ENCODE measurements at places on chromosomes 2 and 18.
A peak's percentile ranks its signal among the peaks of the same experiment; 100 is the strongest.

DNA sequence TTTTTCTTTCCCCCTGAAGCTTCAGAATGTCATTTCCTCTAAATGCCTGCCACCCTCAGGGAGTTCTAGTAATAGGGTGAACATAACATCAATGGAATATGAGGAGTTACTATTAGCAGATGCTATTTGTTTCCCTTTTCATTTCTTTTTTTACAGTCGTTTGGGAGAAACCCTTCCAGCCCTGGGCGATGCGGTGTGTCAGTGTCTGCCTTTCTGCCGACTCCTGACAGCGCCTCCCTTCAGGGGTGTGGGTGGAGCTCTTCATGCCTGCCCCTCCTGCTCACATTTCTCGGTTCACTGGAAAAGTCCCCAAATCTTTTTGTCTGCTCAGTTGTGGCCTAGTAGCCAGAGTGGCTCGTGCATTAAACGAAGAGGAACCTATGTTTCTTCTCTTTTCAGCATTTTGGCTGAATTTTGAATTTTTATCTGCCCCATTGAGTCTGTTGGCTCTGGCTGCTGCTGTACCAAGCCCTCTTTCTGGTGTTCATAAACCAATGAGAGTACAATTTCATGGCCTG lies 72.3 kb downstream of the FMNL2 start:
- DNase-seq, result peak; percentile 30

GRCh38 chr2:16185801-16186272 lies 245.5 kb downstream of the MYCN start:
- no peak for DNase-seq

DNA sequence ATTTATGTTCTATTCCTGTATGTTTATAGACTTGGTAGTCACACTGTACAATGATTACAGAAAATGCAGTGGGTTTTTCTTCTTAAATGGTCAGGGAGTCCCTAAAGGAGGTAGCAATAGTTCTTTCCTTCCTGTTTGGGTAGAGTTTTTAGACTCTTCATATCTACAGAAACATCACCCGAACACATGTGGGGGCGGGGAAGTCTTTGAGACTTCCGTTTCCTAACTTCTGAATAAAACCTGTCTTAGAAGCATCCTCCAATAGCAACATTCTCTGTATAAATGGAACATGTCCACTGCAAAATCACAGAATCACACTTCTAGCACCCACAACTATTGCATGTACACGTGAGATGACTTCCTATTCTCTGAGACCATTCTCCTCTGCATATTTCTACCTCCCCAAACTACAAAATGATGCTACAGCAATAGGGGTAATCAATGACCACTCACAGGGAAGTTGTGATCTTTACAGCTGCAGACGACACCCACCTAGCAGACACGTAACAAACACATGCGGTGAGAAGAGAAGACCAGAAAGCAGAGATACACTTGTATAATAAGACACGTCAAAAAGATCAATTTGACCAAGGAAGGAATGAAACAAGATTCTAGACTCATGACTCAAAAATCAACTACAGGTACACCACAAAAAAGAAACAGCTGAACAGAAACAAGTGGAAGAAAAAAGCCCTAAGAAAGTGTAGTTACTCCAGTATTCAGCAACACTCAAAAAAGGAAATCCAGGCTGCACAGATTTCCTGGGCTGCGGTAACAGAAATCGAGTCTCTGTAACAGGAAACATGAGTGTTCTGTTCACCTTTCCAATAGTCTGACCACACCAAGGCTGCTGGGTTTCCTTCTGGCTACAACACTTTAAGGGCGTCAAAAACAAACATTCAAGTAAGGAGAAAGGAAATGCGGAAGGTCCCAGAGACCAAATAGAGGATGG lies 120.4 kb downstream of the ZNF516 start:
- no peak for DNase-seq

DNA sequence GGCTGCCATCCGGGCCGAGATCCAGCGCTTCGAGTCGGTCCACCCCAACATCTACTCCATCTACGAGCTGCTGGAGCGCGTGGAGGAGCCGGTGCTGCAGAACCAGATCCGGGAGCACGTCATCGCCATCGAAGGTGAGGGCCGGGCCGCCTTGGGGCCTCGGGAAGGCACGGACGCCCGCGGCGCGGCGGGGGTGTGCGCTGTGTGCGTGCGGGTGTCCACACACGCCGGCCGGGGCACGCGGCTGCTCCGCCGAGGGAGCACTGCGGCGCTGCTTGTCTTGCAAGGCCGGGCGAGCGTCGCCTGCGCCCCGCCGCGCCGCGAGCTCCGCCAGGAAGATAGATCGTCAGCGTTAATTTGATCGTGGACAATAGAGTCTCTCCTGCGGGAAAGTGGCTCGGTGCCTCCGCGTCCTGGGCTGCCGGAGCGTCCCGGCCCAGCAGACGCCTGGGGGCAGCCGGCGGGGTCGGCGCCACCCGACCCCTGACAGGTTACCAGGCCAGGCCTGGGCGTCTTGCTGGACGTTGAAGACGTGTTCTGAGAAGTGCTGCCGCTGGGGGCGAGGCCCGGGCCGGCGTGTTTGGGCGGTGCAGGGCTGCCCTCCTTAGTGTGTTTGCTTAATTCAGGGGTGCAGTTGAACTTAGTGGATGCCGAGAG lies 1.0 kb downstream of the AGAP1 start:
- DNase-seq, result peak; percentile 53

GRCh38 chr2:190488516-190489233 lies 45.8 kb downstream of the NEMP2 start:
- DNase-seq, result no peak

- DNase-seq, result no peak
Observed at GRCh38 chr2:52558265-52558664, 1209.3 kb upstream of the CHAC2 start.

DNA sequence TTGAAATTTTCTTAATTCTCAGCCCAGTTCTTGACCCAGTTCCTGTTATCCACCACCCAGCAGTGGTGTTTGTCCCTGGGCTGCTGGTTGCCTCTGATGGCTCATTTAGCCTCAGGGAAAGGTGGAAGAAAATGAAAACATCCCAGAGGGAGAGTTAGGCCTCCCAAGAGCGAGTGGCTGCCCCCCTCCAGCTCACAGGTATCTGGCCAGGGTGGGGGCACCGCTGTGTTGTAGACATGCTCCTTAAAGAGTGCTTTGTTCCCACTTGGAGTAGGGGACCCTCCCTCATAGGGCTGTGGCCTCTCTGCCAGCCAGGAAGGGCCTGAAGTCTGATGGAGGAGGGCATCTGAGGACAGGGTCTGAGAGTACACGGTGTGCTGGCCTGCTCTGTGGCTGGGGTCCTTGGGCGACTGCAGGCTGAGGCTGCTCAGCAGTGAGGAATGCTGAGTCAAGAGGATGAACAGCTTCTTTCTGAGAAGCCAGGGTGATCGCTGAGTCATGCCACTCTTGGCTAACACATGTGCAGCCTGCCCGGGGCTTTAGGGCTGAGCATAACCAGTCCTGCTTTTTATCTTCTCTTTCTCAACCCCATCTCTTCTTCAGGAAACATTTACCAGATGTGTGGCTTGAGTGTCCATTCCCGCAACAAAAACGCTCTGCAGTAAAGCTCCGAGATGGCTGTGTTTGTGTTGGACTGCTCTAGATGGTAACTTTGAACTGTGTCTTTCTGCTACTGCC lies 72.3 kb downstream of the IL1R2 start:
- peak; percentile 69 for DNase-seq

GRCh38 chr2:37459095-37459981 lies 114.9 kb downstream of the QPCT start:
- no peak for DNase-seq

DNA sequence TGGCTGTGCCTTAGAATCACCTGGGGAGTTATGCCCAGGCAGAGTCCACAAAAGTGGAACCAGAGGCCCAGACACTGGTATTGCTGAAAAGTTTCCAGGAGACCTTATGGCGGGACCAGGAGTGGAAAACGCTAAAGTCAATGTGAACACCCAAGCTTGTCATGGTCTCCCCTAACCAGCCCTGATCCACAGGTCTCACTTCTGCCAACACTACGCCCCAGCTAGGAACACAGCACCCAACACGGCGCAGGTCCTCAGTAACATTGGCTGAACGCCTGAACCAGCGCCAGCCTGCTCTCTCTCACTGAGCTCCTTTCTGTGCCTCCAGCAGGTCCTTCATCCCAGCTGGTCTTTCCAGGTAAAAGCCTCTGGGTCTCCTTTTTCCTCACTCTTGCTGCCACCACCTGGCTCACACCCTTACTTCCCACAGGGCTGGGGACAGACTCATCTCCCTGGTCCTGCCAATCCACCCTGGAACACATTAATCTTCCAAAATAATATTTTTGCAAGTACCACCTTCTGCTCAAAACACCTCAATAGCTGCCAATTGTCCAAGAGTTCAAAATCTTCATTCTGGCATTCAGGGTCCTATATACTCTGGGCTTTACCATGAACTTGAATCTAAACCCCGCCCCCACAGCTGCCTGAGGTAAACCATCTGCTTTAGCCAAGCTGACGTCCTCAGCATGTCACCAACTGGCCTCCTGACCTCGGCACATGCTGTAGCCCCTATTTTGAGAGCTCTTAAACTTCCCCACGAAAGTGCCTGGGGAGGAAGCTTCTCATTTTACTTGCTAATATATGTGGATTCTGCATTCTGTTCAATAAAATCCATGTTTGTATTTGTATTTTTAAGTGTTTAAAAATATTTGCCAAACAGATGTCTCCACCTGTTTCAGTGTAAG lies 34.6 kb downstream of the ADCY3 start:
- no peak for DNase-seq

DNA sequence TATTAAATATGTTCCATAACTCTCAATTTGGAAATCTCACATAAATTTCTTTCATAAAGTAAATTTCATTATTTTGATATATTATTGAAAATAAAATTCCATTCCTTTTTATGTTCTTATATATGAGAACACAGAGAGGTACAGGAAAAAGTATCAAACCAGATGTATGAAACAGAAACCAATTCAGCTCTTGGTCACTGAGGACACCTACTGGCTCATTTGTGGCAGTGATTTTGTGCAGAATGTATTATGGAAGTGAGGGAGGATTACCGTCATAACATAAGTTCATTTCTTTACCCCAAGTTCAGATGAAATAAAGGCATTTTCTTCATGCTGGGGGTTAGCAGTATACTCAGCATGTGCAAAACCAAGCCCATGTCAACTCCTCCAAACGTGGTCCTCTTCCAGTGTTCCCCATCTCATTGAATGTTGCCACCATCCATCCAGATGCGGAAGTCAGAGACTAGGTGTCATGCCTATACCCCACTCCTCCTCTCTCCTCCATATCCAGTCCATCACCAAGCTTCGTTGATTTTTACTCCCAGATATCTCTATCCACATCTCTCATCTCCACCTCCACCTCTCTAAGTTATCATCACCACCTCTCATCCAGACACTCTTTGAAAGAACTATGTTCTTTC lies 41.7 kb upstream of the MALL start:
- DNase-seq, result no peak

DNA sequence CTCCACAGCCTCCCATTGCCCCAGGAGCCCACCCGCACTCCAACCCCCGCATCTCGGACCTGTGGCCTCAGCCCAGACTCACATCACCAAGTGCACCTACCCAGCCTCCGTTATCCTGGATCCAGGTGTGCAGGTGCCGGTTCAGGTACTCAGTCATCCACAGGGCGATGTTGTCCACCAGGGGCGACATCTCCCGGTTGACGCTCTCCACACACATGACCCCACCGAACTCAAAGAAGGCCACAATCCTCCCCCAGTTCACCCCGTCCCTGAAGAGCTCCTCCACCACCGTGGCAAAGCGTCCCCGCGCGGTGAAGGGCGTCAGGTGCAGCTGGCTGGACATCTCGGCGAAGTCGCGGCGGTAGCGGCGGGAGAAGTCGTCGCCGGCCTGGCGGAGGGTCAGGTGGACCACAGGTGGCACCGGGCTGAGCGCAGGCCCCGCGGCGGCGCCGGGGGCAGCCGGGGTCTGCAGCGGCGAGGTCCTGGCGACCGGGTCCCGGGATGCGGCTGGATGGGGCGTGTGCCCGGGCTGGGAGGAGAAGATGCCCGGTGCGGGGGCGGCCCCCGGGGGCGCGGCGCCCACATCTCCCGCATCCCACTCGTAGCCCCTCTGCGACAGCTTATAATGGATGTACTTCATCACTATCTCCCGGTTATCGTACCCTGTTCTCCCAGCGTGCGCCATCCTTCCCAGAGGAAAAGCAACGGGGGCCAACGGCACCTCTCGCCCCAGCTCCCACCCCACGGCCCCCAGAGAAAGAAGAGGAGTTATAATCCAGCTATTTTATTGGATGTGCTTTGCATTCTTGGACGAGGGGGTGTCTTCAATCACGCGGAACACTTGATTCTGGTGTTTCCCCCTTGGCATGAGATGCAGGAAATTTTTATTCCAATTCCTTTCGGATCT lies 1.3 kb downstream of the BCL2 start:
- DNase-seq, result peak; percentile 36

GRCh38 chr2:222523783-222524544 lies 99.6 kb downstream of the SGPP2 start:
- no peak for DNase-seq

- no peak for DNase-seq
Observed at GRCh38 chr2:164737612-164738081, 104.0 kb downstream of the COBLL1 start.

DNA sequence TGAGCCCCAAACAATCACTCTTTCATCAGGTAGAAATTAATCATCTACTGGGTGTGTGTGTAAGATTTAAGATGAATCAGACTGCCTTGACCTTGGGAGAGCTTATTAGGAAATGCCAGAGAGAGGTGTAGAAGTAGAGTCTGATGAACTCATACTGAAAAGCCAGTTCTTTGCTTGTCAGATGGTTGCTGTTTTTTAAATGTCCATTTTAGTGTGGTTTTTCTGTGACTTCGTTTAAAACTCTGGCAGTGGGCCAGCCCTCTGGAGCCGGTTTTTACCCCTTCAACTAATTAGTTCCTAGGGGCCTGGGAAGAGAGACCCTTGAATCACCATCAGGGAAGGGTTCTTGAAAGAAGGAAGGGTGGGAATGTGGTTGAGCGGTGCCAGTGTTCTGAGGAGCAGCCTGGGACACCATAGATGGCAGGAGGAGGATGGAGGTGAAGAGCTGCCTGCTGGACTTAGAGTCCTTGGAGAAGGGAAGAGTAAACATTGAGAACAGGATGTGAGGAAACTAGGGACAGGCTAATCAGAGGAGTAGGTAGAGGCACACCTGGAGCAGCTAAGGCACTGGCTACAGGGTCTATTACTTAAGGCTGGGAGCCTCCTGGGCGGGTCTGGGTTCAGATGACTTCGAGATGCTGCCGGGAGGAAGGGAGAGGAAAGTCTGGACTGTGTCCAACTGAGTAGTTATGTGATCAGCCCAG lies 66.1 kb downstream of the LRRFIP1 start:
- no peak for DNase-seq

- no peak for DNase-seq
Observed at GRCh38 chr2:234003972-234004617, 46.4 kb upstream of the SPP2 start.

- DNase-seq, result no peak
Observed at GRCh38 chr2:189485146-189485545, 43.9 kb downstream of the WDR75 start.

DNA sequence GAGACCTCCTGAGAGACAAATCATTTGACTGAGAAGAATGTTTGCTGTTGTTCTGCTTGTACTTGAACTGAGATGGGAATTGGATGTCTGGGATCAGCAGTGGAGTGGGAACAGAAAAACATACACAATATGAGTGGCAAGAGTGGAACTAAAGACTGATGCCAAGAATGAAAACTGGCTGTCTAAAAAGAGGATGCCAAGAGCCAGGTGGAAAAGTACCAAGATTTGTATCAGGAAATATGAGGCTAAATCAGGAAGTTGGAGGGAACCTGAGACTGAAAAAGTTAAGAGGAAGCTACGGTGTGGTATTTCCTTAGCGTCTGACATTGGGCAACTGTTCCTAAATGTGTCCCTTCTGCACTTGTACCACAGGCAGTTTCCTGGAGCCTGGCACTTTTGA lies 440.9 kb upstream of the CELF4 start:
- DNase-seq, result no peak

- no peak for DNase-seq
Observed at GRCh38 chr2:218245214-218245613, 15.6 kb upstream of the GPBAR1 start.

GRCh38 chr2:144210076-144210475 lies 309.8 kb downstream of the ZEB2 start:
- no peak for DNase-seq

All from substantia nigra (tissue), 51 donors.